ENCODE measurements at places on chromosomes 3 and 15. TPM values are rescaled to one million over a fixed set of nuclear protein-coding genes. Genes with fewer than 3 reads are reported as not detected.

The PLA2G4E gene
- polyA plus RNA-seq: not detected

The LTF gene
- not detected for polyA plus RNA-seq

The GABRB3 gene
- polyA plus RNA-seq: not detected

The EFCAB12 gene
- not detected for polyA plus RNA-seq

The PIF1 gene
- polyA plus RNA-seq: 1.1 TPM

The UROC1 gene
- polyA plus RNA-seq: not detected

The RRP9 gene
- 22.5 TPM for polyA plus RNA-seq

The ROPN1 gene
- not detected for polyA plus RNA-seq

The DLG1 gene
- polyA plus RNA-seq: 26.3 TPM

The SCAMP5 gene
- not detected for polyA plus RNA-seq

The CYP1A1 gene
- polyA plus RNA-seq: not detected

The MLH1 gene
- 23.8 TPM for polyA plus RNA-seq

The ZMYND10 gene
- polyA plus RNA-seq: 2.3 TPM

The RAD18 gene
- polyA plus RNA-seq: 13.8 TPM

The CFAP100 gene
- not detected for polyA plus RNA-seq
